Panc1 (cell line): ENCODE measurements at places on chromosomes 3 and 15.

DNA sequence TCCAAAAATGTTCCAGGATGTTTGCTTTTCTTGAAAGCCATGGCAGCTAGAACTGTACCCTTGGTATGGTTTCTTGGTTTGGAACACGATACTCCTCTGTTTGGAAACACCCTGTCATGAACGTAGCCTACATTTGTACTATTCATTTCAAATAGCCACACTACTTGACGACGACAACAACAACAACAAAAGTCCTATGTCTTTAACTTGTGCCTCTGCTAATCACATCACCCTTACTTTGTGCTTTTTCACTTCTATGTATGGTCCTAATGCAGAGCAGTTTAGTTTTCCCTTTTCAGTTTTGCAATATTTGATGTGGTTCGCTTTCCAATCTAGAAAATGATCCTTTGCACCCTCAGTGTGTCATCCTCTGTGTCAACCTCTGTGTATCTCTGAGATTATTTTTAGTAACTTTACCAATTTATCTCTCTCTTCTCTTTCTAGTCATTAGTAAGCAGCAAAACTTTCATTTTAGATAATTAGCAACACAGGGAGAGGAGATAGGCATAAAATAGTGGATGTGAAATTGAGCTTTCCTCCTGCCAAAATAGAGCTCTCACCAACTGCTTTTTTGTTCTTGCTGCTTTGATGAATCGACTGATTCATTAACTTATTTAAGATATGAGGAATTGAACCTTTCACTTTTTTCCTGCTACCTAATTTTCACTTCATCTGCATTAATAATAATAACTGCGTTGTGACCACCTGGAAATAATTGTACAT lies 44.1 kb upstream of the TP63 start:
- no peak for DNase-seq

DNA sequence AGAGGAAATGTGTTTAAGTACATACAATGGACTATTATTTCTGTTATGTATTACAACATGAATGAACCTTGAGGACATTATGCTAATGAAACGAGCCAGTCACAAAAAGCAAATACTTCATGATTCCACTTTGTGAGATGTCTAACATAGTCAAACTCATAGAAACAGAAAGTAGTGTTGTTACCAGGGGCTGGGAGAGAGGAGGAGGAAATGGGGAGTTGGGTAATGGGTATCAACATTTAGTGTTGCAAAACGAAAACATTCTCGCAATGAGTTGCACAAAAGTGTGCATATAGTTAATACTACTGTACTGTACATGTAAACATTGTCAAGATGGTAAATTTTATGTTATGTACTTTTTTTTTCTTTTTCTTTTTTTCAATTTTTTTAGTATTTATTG lies 194.3 kb downstream of the IL5RA start:
- DNase-seq, result no peak

DNA sequence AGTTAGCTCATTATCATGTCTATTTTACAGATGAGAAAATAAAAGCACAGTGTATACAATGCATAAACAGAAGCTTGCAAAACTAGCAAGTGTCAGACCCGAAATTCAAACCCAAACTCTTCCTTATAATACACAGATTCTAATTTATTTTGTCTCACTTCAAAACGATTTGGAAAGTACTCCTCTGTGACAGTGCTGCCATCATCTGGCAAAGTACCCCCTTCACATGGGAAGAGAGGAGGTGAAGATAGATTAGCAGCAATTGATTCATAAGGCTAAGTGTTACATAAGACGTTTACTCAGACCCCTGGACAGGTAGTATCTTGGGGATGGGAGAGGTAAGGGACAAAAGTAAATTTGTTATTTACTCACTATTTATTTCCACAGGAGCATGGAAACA lies 744.0 kb upstream of the SGO1 start:
- DNase-seq, result no peak

DNA sequence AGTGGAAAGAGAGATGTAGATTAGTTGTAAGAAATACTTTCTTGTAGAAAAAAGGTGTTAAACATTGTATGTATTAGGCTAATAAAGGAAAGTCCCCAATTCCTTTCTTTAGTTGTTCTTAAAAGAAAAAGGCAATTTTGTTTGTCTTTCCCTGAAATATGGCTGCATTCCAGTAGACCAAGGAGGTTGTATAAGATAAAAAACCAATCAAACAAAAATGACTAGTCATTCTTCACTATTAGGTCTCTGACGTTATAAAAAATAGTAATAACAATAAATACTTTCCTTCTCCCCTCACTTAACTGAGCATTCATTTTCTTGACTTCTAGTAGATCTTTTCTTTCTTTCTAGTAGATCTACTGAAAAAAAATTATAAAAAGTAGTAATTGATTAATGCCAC lies 8.6 kb upstream of the PPM1L start:
- DNase-seq, result no peak

- no peak for DNase-seq
Observed at GRCh38 chr3:30639937-30640336, 33.5 kb downstream of the TGFBR2 start.

DNA sequence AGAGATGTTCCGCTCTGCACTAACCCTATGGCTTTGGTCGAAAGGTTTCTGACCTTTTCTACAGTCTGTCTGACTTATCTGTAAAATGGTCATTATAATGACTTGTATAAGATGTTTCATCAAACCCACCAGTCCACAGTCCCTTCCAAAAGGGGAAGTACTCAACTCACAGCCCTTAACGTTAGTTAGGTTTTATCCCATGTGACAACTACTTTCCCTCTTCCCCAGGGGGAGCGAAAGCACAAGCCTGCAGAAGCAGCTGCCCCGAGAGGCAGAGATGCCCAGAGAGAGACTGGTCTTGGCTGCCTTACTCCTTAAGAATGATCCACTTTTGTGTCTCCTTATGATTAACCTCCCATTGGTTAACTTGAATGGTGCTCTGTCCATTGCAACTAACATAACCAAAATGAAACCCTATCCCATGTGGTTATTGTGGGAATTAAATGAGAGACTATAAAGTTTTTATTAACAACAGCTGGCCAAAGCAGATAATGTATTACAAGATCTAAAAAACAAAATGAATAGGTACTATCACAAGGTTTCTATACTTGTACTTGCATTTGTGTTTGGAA lies 6.4 kb downstream of the ASTE1 start:
- no peak for DNase-seq

GRCh38 chr3:15451216-15452113 lies 24.1 kb downstream of the EAF1 start:
- no peak for DNase-seq

GRCh38 chr3:42556089-42556632 lies 25.6 kb downstream of the SEC22C start:
- no peak for DNase-seq

DNA sequence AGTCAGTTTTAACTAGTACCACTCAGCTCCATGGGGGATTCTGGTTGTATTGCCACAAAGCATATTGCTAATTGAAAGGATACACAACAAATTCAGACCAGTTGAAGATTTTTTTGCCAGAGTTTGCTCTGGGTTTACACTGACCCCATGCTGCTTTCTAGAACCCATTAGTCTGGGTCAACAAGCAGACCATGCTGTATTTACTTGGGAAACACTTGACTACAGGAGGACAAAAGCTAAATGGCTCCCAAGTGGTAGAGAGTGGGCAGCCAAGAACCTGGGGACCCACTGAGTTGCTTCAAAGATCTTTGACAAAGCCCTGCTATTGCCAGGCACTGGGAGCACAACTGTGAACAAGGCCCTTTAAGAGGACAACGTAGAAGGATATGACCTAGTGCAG lies 86.8 kb upstream of the PSMD6 start:
- no peak for DNase-seq

GRCh38 chr15:78325092-78325843 lies 14.9 kb upstream of the CRABP1 start:
- DNase-seq, result no peak

GRCh38 chr3:55203546-55203945 lies 275.7 kb upstream of the LRTM1 start:
- no peak for DNase-seq

DNA sequence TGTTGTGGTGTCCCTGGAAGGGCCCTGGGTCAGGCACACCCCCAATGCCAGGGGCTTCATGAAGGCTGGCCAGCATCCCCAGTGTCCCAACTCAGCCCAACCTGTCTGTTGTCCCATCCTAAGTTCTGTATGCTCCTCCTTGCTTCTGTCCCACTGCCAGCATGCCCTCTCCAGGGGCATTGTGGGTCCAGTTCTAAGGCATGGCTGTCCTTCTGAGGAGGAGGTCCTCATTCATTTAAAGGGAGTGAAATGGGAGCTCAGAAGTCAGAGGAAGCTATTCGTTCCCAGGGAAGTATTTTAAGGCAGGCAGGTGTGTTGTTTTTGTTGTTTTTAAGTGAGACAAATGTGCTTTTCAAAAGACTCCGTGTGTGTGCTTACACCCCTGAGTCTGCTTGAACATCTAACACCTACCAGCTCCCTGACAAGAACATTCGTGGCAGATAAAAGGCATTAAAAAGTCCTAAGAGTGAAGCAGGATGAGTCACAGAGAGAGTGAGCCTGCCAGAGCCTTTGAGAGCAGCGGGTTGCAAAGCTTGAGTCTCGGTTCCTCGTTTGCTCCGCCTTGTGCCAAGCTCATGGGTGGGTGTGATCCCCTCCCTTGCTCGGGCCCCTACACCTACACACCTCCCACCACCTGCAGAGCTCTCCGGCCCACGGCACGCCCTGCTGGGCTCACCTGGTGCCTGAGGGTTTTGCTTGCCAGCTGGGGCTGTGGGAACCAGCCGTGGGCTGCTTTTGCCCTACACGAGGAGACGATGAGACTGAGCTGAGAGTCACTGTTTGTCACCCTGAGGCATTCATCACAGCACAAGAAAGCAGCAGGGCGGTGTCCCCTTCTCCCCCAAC lies 183.4 kb upstream of the TOPAZ1 start:
- DNase-seq, result no peak

- no peak for DNase-seq
Observed at GRCh38 chr3:175107231-175107630, 248.1 kb downstream of the NAALADL2 start.

- peak; percentile 79 for DNase-seq
Observed at GRCh38 chr3:137032465-137033120, 74.8 kb downstream of the IL20RB start.

- no peak for DNase-seq
Observed at GRCh38 chr15:31079519-31079918, 22.0 kb downstream of the TRPM1 start.

- no peak for DNase-seq
Observed at GRCh38 chr3:72411843-72412242, 436.4 kb downstream of the SHQ1 start.

GRCh38 chr3:105767776-105768175 lies 101.0 kb downstream of the CBLB start:
- no peak for DNase-seq

DNA sequence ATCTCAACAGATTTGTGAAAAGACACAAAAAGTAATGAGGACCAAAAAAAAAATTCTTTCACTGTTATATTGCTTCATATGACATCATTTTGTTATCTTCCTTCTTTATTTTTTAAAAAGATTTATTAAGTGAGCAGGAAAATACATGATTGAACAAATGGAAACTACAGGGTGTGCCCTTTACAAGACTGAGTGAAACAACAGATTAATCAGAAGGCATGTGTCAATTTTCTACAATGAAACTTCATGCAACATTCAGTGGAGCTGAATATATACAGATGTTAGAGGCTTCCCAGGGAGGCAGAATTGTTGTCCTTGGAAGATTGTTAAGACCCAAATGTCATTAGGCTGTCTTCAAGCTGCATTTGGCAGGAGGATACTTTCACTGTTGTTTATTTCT lies 28.4 kb upstream of the SLC2A2 start:
- DNase-seq, result no peak

GRCh38 chr3:149299938-149300801 lies 33.3 kb downstream of the TM4SF18 start:
- peak; percentile 96 for DNase-seq

GRCh38 chr3:186303965-186304364 lies 58.1 kb downstream of the DGKG start:
- no peak for DNase-seq

DNA sequence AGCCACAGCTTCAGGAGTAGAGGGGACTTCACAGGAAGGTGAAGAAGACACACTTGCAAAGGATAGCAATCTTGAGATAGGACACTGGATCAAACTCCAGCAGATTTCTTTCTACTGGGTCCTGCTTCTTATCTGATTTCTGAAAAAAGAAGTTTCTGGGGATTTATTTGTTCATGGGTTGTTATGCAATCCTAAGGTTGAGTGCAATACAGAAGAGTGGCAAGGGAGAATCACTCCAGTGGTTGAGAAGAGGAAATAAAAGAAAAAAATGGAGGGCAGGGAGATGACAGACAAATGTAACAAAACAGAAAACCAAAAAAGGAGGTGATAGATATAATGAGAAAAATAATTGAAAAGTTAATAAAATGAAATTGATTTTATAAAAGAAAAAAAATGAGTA lies 858.3 kb downstream of the TUSC7 start:
- no peak for DNase-seq

DNA sequence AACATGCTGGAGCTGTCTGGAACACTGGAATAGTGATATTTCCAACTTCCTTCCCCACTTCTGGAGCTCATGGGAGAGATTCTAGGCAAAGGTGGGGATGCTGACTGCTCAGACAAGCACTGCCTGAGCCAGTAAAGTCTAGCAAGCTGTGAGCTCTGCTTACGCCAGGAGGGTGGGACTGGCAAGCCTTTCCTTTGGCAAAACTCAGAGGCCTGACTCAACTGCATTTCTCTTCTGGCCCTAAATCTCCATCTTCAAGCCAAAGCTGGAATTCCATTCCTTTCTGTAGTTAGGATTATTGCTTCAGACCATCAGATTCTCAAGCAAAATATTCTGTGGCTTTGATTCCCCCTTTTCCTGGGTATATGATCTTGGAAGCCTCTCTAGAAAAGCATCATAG lies 20.3 kb upstream of the EPB42 start:
- no peak for DNase-seq

- DNase-seq, result no peak
Observed at GRCh38 chr15:75171408-75171807, 30.3 kb upstream of the C15orf39 start.

DNA sequence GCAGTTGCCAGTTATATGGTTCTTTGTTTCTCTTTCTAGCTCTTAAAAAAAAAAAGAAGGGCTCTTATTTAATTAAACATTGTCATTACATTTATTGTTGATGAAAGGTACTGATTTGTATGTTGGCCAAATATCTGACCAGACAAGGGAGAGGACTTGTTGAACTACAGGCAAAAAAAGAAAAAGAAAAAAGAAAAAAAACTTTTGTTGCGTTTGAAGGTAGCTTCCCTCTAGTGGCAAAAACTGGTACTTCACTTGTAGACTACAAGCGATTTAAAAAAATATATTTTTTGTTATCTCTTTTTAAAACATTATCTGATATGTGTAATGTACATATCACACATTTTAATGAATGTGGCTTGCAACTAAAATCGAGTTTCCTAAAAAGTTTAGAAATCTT lies 280.6 kb downstream of the ROBO2 start:
- no peak for DNase-seq

GRCh38 chr15:80982839-80983238 lies 6.8 kb downstream of the MESD start:
- DNase-seq, result no peak

DNA sequence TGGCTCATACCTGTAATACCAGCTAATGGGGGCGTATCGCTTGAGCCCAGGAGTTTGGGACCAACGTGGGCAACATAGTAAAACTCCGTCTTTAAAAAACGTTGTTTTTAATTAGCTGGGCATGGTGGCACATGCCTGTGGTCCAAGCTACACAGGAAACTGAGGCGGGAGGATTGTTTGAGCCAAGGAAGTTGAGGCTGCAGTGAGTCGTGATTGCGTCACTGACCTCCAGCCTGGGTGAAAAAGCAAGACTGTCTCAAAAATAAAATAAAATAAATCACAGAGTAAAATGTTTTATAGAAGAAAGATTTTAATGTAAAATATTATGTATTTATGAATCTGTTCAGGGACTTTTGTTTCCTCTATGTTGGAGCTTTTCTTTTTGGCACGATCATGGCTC lies 15.3 kb upstream of the STRIT1 start:
- DNase-seq, result no peak

- no peak for DNase-seq
Observed at GRCh38 chr3:58383476-58383875, 50.2 kb downstream of the PDHB start.
